ENCODE measurements at places on chromosomes 1 and 21. TPM values are rescaled to one million over a fixed set of nuclear protein-coding genes. Genes with fewer than 3 reads are reported as not detected.

GRCh38 chr21:35748678-35749314, 311.5 kb downstream of the SETD4 start:
- no peak for DNase-seq

The SLC30A1 gene
- polyA plus RNA-seq, result 17.0 TPM

GRCh38 chr1:57530206-57530910, 106.5 kb upstream of the DAB1 start:
- DNase-seq, result no peak

- no peak for DNase-seq
Observed at GRCh38 chr21:41772351-41773080, 5.7 kb upstream of the RIPK4 start.

The OR10J1 gene
- polyA plus RNA-seq, result 0.08 TPM

DNA sequence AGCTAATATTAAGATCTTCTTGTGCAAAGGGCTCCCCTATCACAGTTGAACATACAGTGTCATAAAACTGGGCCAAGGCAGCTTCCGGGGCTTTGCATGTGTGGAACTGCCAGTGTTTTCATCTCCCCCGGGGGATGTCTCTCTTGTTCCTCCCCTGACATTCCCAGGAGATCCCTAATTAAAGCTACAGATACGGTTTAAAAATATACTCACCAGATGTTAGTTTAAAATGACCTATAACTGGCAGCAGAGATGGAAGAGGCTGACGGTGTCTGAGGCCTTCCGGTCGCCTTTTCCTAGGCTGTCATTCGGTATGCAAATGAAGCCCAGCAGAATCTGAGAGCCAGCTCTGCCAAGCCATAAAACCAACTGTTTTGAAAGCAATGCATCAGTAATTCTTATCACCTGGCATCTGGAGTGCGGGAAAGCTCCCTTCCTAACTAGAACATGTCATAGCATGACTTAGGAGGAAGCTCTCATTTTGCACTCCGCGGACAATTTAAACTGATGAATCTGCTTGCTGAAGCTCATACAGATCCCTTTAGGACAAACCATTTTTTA, 436.5 kb upstream of the VAMP3 start:
- DNase-seq, result no peak

GRCh38 chr1:153849487-153850185, 73.1 kb downstream of the GATAD2B start:
- DNase-seq, result no peak

DNA sequence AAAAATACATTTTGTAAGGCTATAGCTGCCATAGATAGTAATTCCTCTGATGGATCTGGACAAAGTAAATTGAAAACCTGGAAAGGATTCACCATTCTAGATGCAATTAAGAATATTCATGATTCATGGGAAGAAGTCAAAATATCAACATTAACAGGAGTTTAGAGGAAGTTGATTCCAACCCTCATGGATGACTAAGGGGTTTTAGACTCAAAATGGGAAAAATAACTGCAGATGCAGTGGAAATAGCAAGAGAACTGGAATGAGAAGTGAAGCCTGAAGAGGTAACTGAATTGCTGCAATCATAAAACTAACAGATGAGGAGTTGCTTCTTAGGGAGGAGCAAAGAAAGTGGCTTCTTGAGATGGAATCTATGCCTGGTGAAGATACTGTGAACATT, 230.8 kb downstream of the KCTD3 start:
- no peak for DNase-seq

The HSPA6 gene
- 0.61 TPM for polyA plus RNA-seq

GRCh38 chr1:32716312-32717148, 14.0 kb upstream of the SYNC start:
- no peak for DNase-seq

- no peak for DNase-seq
Observed at GRCh38 chr21:32233055-32233546, 45.7 kb downstream of the MIS18A start.

DNA sequence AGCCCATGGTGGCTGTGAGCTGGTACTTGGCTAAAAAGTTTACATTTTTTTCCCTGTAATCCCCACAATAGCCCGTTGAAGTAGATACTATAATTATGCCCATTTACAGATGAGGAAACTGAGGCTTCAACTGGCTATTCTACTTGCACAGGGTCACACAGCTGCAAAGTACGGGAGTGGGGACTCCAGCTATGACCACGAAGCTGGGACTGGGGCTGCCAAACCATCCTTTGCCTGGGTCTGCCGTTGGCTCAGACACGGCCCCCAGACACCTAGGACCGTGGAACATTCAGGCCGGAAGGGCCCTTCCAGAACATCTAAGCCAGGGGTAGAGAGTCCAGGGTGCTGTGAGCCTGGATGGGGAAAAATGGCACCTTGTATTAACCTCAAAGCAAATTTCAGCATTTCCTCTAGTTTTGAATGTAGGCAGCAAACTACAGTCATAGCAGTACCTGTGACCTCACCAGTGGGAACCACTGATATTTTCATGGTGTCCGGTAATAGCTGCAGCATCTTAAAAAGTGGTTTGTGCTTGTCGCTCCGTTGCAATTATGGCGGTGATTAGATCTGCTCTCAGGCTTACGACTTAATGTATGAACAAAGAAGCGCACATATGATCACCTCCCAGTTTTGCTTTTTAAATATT, 4.3 kb downstream of the TP73 start:
- DNase-seq, result no peak

GRCh38 chr1:28927648-28928313, 13.4 kb downstream of the EPB41 start:
- DNase-seq, result no peak

GRCh38 chr1:198234520-198235251, 77.9 kb downstream of the NEK7 start:
- no peak for DNase-seq

GRCh38 chr1:170010443-170010842, 64.1 kb downstream of the KIFAP3 start:
- peak; percentile 69 for DNase-seq

The ATP6V1G3 gene
- not detected for polyA plus RNA-seq

GRCh38 chr1:208089761-208090370, 154.3 kb downstream of the PLXNA2 start:
- no peak for DNase-seq

GRCh38 chr1:66305927-66306326, 228.0 kb upstream of the SGIP1 start:
- DNase-seq, result no peak

DNA sequence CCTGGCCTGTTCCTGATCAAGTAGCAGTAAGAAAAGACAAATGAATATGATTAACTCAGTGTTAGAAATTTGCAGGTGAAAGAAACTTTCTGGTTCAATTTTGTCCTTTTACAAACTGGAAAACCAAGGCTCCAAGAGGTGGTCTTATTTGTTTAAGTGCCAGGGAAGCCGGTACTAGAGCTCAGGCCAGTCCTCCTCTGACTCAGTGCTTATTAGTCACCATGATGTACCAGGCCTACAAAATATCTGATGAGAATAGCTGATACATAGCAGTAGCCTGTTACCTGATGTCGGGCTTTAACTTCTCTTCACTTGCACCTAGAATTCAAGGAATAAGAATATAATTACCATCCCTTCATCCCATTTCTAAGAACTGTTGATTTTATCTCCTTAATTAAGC, 394.8 kb downstream of the LMX1A start:
- no peak for DNase-seq

- DNase-seq, result no peak
Observed at GRCh38 chr1:86914601-86914997, at the start of gene HS2ST1. Gene HS2ST1, plus strand, starts transcription at chr1:86914635.

GRCh38 chr1:55559842-55560241, 344.7 kb upstream of the USP24 start:
- no peak for DNase-seq

- no peak for DNase-seq
Observed at GRCh38 chr1:77434967-77435366, 153.1 kb downstream of the AK5 start.

The WNT3A gene
- not detected for polyA plus RNA-seq

DNA sequence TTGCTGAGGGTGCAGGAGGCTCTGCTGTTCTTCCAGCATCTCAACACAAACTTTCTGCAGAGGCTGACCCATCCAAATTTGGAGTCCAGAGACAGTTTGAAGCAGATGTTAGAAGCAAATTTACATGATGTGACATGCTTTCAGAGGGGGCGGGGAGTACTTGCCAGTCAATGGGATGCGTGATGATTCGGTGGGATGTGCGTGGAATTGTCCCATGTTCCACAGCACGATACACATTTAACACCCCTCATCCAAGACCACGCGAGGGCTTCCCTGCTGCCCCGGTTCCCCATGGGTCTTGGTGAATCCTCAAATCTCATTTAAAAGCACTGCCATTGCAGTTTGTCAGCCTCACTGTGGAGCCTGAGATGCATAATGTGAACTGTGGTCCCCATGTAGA, 78.6 kb upstream of the TLR5 start:
- no peak for DNase-seq

GRCh38 chr1:1038694-1039093, 18.8 kb downstream of the AGRN start:
- no peak for DNase-seq

GRCh38 chr1:114986286-114986685, 43.3 kb upstream of the TSHB start:
- no peak for DNase-seq

DNA sequence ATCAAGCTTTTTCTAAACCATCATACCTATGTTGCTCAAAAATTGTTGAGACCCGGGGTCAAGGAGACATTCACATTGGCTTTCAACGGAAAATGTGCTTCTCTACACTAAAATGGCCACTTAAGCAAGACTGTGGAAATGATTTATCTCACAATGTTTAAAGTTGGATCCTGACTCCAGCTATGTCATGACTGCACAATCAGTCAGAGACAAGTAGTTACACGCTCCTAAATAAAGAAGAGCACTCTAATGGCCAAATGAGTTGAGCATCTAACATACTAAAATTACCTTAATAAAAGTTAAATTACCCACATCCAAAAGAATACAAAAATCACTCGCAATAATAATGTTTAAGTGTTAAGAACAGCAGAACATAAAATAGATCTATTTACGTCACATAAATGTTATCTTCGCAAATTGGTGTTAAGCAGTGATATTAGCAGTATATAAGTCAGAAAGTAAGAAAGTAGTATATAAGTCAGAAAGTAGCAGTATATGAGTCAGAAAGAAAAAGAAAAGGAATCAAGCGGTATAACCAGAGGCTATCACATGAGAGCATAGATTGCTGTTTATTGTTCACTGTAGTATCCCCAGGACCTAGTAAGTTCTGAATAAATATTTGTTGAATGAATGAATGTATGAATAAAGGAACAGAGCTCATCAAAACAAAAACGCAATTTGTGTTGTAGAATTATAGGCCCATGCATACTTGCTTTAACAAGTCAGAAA, 28.4 kb downstream of the ZNF281 start:
- DNase-seq, result no peak

The LMX1A gene
- 1.6 TPM for polyA plus RNA-seq

The ZNF670 gene
- not detected for polyA plus RNA-seq

GRCh38 chr1:115467790-115468189, 129.7 kb upstream of the NGF start:
- no peak for DNase-seq

DNA sequence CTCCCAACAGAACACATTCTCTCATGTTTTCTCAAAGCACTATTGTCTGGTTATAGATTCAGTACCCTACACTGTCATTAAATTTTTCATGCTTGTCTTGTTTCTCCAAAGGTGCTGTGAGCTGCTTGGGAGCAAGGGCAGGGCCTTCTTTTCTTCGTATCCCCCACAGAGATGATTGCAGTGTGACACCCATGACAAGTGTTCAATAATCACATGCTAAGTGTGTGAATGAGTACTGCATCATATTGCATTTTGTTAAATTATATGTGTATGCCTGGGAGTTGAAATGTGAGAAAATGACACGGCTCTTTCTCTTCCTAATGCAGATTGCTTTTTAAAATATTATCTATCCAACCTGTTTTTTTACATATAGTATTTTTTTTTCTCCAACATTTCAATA, 57.3 kb upstream of the MAGI3 start:
- DNase-seq, result no peak

The GSTM4 gene
- polyA plus RNA-seq, result 15.8 TPM

The DMBX1 gene
- polyA plus RNA-seq, result 0.07 TPM

The ELAPOR1 gene
- 1.7 TPM for polyA plus RNA-seq

DNA sequence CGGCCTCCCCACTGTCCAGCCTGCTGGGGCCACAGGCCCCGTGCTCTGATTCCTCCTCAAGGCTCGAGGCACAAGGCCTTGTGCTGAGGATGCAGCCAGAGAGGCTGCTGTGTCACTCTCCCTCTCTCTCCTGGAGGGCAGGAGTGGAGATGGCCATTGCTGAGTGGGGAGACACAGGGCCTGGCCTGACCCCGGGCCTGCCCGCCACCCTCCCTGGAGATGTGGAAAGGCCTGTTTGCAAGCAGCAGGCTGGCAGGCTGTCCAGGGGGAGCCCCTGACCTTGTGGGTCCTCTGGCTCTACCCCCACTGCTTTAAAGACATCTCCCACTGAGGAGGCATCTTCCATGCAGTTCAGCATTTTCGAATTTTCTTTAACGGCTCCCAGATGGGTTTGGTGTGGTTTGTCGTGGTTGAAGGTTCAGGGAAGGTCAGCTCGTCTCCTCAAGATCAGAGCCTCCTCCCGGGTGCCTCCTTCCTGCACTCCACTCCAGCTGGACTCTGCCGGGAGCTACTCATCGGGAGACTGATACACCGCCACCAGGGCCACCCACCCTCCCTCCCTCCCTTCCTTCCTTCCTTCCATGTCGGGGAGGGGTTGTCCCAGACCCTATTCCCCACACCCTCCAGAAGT, 69.1 kb downstream of the SPSB1 start:
- DNase-seq, result no peak

- DNase-seq, result no peak
Observed at GRCh38 chr1:42144711-42145388, 8.4 kb upstream of the GUCA2B start.

The RGS13 gene
- 1.0 TPM for polyA plus RNA-seq

The RAB25 gene
- 0.29 TPM for polyA plus RNA-seq

DNA sequence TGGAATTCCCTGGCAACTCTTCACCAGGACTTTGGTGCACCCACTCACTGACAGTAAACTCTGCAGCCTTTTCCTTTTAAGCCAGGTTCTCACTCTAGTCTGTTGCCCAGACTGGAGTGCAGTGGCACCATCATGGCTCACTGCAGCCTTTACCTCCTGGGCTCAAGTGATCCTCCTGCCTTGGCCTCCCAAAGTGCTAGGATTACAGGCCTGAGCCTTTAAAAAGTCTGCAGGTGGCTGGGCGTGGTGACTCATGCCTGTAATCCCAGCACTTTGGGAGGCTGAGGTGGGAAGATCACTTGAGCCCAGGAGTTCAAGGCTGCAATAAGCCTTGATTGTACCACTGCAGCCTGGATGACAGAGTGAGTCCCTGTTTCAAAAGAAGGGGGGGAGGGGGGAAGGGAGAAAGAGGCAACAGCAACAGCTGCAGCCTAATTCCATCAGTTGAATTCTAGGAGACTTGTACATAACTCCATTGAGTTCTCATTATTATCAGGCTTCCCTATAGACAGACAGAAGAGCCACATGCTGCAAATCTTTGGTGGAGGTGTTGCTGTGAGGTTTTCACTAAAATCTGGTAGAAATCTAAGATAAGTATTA, 8.1 kb upstream of the HNRNPR start:
- DNase-seq, result no peak

GRCh38 chr1:94672934-94673333, 131.4 kb upstream of the F3 start:
- no peak for DNase-seq
